ENCODE measurements at places on chromosomes 2 and 18.

DNA sequence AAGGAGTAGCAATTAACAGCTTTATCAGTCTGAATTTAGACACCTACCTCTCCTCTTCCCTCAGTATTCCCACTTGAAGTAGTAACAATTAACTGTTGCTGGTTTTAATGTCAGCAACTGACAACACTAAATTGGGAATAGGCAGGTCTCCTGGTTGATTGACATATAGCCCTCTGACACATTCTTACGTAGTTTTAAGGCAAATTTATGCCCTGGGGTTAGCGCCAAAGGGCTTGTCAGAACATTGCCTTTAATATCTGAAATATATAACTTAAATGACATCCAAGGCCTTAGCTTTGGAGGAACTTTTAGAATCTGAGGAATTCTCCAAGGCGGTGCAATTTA is 7.4 kb downstream of the ASXL3 start:
- DNase-seq = no peak

DNA sequence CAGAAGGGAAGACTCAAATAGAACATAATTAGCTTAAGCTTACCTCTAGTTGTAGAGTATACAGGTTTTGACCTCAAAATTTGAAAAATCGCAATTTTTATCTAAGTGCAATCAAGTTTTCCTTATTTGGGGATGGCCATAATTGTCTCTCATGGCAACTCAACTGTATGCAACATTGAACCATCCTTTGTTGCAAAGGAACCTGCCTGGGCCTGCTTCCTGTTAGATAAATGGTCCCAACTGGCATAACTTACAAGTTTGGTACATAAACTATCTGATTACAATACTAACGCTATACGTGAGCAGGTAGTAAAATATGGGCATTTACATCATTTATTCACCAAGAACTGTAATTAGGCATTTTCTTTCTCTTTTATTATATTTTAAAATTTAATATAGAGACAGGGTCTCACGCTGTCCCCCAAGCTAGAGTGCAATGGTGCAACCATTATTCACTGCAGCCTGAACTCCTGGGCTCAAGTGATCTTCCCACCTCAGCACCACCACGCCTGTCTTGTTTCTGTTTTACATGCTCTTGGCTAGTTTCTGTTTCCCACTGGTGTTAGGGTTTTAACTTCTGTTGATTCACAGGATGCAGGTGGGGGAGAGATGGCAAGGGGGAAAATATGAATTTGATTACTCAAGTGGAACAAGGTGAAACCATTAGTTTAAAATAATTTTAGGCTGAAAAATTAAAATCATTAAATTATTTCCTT is 55.3 kb upstream of the B3GNT2 start:
- DNase-seq = no peak

GRCh38 chr2:122960759-122961641 is 1064.1 kb upstream of the CNTNAP5 start:
- DNase-seq = no peak

DNA sequence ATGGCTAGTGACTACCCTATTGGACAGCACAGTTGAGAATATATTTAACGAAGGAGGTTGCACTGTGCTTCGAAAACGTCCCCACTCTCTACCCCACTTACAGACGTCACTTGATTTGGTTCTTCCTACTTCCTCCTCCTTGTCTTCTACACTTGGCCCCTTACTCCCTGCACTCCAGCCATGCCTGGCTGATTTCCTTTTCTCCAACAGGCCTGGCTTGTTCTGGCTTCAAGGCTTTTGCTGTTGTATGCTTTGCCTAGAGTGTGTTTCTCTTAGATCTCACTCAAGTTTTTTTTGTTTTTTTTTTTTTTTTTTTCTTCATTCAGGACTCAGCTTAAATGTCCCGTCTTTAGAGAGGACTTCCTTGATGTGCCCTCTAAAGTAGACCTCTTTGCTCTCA is 336.8 kb downstream of the CLIP4 start:
- DNase-seq = no peak

- no peak for DNase-seq
Observed at GRCh38 chr18:63054901-63055584, 264.5 kb downstream of the BCL2 start.

DNA sequence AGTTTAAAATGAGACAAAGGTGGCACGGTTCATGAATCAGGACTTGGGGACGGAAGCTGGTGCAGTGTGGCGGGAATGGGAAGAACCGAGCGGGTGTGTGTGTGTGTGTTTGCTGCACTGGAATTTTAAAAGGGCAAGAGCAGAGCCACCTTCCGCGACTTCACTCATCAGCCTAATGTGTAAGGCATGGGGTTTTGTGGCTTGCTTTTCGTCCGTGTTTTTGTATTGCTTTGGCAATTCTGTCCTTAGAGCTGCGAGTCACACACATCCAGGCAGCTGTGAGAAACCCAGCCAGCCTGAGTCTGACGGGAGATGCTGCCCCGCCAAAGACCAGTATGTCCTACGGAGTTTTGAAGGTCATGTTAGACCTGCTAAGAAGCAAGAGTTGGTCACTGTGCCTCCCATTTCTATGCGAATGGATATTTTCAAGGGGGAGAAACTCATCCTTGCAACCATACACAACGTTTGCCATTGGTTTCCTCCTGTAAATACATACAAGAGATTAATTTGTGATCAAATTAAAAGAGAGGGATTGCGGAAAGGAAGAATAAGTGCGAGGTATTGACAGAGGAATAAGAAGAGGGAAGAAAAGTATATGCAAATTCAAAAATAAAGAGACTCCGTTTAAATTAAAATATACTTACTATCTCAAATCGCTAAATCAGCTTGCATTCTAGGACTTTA is 665 bp upstream of the CACNB4 start:
- no peak for DNase-seq

GRCh38 chr2:186852508-186852907 is 3.5 kb upstream of the ZSWIM2 start:
- DNase-seq = no peak

Measured in BJ (cell line).